ENCODE measurements at places on chromosomes 7 and 10. TPM values are rescaled to one million over a fixed set of nuclear protein-coding genes. Genes with fewer than 3 reads are reported as not detected.

ACTA2 gene
- 0.31 TPM for total RNA-seq

EEF1AKMT2 gene
- 10.7 TPM for total RNA-seq

COL17A1 gene
- total RNA-seq, result 45.0 TPM

DOCK1 gene
- total RNA-seq, result 28.4 TPM

WNT8B gene
- total RNA-seq, result 0.23 TPM

CTAGE8 gene
- not detected for total RNA-seq

NODAL gene
- not detected for total RNA-seq

CCL26 gene
- total RNA-seq, result not detected

NUTM2E gene
- total RNA-seq, result not detected

GPR37 gene
- total RNA-seq, result 9.7 TPM

SNX10 gene
- not detected for total RNA-seq

OGDH gene
- 72.0 TPM for total RNA-seq

OR6V1 gene
- total RNA-seq, result not detected

DNA sequence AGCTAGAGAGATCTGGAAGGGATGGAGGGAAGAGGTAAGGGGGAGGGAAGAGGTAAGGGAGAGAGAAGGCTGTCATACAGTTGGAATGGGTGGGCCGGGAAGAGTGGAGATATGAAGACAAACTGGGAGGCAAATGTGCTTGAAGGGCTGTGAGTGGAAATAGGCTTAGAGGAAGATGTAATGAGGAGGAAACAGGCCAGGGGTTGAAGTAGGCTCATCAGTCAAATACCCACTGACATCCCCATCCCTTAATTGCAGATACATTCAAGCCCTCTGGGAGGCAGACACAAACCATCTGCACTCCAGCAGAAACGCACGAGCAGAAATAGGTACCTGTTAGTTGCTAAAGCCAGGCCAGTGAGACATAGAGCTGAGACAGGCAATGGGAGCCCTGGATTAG, 2.1 kb downstream of the SYNPO2L start:
- DNase-seq, result peak; percentile 26

DNA sequence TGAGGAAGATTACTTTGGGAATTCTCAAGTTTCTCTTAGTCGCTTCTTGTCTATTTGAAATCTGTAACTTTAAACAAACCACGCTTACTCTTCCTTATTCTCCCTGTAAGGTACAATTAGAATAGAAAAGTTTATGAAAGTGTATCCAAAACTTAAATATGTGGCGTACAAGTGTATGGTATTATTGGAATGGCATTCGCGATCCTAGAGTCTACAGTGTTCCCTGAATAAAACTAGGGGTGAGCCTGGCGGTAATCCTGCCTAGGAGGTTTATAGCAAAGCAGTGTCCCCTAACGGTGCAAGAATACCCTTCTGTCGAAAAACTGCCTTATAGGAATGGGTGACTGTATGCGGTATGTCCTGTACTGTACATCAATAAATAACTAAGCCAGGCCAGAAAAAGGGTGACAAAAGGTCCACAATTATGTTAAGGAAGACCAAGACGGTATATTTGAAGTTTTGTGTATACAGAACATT, 1.2 kb downstream of the TASOR2 start:
- no peak for DNase-seq

DNA sequence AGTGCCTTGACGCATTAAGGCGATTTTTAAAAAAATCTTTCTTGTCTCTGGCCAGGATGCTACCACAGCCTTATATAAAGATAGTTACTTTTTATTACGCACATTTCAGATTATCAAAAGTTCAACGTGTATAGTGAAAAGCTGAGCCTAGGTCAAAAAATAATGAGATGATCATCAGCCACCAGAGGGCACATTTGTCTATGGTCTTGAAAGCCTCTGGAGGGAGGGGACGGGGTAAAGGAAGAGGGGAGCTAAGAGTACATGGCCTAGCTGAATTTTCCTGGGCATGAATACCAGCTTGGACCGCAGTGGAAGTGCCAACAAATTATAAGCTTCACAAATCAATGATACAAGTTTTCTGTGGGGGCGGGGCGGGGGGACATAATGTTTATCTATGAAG, 285.9 kb upstream of the SMIM30 start:
- DNase-seq, result peak; percentile 36

DNA sequence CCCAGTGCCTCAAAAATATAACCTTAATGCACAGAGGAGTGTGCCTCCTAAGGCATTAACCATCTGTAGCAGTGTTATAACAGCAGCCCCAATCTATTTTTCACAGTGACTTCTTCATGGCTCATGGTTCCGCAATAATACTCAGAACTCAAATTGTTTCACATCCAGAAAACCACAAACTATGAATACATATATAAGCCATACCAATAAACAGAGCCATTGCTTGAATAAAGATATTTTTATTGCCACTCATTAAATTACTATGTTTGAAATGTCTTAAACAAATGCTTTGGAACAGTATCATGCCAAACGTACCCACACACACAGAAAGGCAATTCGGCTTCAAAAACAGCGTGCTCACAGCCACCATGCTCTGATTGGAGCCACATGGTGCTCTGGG, 629.3 kb upstream of the NRP1 start:
- no peak for DNase-seq

DNA sequence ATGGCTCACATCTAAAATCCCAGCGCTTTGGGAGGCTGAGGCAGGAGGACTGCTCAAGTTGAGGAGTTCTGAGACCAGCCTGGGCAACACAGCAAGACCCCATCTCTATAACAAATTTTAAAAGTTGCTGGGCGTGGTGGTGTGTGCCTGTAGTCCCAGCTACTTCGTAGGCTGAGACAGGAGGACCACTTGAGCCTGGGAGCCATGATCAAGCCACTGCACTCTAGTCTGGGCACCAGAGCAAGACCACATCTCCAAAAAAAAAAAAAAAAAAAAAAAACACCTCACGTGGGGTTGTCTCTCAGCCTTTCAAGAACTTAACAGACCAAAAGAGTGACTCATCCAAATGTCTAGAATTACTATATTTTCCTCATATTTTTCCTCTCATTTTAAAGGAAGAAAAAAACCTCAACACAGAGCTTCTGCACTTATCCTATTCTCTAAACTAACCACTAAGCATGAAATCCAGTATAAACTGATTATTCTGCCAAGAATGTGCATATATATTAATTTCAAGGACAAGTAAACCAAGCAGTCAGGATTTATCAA, 46.3 kb downstream of the CUL2 start:
- no peak for DNase-seq

GRCh38 chr10:124122211-124122610, 28.8 kb upstream of the CHST15 start:
- no peak for DNase-seq

- DNase-seq, result peak; percentile 40
Measured at GRCh38 chr7:32039000-32039756, 31.0 kb downstream of the PDE1C start.

- no peak for DNase-seq
Measured at GRCh38 chr7:8070451-8071180, 102.0 kb downstream of the GLCCI1 start.

DNA sequence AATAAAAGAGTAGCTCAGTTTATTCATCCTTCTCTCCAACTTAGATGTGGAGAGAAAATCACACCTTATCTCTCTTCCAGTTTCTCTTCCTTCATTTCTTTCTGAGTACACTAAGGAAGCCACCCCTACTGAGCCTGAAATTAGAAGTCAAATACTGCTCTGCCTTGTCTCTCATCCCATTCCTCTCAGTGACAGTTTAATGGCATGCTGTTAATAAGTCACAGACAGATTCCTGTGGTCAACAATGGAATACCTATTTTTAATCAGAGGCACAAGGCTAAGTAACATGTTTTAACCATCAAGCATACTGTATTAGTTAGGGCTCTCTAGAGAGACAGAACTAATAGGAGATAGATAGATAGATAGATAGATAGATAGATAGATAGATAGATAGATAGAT, 253.2 kb downstream of the HTR7 start:
- peak; percentile 67 for DNase-seq

DNA sequence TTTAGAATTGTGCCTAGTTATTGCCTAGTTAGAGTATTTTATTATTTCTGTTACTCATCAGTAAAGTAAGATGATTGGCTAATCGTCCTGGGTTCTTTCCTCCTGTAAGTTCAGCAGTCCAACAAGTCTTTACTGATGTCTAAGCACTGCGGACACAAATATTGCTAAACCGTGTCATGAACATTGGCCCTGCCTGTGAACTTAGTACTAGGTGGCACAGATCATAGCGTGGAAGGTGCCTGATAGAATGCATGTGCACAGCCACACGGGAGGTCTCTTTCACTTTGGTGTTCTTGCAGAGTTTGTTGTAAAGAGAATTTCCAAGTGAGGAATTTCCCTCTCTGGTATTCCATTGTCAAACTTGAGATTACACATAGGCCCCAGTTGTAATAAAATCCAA, 38.0 kb downstream of the RBM33 start:
- no peak for DNase-seq

- DNase-seq, result no peak
Measured at GRCh38 chr7:141593134-141593533, 41.9 kb downstream of the AGK start.

- DNase-seq, result no peak
Measured at GRCh38 chr7:72127136-72127535, 285.0 kb downstream of the CALN1 start.

- DNase-seq, result no peak
Measured at GRCh38 chr7:79489371-79489770, 35.9 kb upstream of the MAGI2 start.

Data from HT-29 (cell line).